ENCODE measurements at places on chromosomes 4 and X.
A peak's percentile ranks its signal among the peaks of the same experiment; 100 is the strongest.

- DNase-seq: peak; percentile 79
Observed at GRCh38 chr4:110196871-110197528, 1.4 kb downstream of the ELOVL6 start.

GRCh38 chrX:105910563-105911105 is 88.3 kb downstream of the NRK start:
- DNase-seq: no peak

DNA sequence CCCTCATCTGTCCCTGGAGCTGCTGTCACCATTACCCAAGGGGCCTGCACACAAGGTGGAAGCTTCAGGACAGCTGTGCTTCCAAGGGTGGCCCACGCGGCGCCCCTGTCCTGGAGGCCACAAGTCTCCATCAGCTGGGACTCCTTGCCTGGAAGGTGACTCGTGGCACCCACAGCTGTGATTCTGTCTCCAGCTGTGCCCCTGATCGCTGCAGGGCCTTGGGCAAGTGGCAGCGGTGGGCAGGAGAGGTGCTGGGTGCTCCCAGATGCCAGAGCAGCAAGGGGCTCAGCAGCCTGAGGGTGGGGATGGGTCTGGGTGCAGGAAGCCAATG is 9.0 kb upstream of the DUSP9 start:
- DNase-seq: no peak

DNA sequence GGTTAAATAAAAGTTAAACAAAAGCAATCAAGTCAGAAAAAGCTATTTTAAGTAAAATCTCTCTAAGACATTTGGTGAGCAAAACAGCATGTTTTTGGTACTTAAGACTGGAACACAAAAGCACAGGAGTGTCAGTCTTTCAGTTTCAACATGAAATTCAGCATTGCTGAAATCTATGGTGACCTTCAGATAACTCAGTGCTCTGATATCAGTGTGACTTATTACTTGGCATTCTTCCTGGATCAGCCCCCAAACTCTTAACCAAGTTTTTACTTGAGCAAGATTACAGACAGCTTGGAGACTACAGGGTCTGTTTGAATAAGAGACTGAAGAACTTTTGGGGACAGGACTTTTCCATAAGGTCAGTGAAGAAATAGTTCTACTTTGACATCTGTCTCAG is 437.2 kb downstream of the RAPGEF2 start:
- no peak for DNase-seq

- DNase-seq: peak; percentile 15
Observed at GRCh38 chr4:183289688-183290087, 30.4 kb downstream of the CLDN22 start.

DNA sequence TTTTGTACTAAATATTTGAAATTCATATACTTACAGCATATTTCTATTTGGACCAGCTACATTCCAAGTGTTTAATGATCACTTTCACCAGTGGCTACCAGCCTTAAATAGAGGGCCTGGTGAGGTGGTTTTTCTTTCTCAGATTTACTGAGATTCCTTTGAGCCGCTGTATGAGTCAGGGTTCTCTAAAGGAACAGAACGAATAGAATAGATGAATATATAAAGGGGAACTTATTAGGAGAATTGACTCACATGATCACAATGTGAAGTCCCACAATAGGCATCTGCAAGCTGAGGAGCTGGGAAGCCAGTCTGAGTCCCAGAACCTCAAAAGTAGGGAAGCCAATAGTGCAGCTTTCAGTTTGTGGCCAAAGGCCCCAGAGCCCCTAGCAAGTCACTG is 146.2 kb upstream of the TLL1 start:
- DNase-seq: no peak

GRCh38 chr4:167088115-167088514 is 146.2 kb downstream of the SPOCK3 start:
- peak; percentile 3 for DNase-seq

- DNase-seq: no peak
Observed at GRCh38 chrX:141936080-141936479, 32.4 kb downstream of the MAGEC1 start.
